ENCODE measurements at places on chromosomes 5 and 9.

DNA sequence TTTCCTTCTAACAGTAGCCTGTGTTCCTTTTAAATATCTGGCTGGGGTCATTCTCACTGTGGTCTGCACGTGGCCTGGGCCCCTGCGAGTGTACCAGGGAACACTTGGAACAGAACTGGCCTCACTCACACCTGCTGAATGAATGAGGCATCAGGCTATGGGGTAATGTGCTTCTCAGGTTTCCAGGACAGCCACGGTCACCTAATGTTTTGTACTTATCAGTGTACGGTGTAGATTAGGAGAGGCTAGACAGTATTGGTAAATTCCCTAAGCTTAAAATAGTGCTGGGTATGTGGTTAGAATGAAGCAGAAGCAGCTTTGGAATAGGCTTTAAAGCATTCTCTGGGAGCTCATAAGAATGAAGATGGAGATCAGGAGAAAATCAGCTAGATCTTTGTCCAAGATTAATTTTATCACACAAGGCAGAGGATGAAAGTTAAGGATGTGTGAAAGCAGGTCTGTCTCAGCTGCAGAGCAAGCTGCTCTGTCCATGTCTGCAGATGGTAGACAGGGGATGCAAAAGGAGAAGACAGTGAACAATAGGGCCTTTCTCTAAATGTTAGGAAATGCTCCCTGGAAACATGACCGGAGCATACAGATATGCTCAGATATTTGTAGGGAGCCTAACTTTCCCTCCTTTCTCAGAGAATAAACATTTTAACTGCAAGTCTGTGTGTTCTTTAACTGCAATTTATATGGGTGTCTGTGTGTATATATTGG, 267.5 kb downstream of the NR3C1 start:
- no peak for DNase-seq

DNA sequence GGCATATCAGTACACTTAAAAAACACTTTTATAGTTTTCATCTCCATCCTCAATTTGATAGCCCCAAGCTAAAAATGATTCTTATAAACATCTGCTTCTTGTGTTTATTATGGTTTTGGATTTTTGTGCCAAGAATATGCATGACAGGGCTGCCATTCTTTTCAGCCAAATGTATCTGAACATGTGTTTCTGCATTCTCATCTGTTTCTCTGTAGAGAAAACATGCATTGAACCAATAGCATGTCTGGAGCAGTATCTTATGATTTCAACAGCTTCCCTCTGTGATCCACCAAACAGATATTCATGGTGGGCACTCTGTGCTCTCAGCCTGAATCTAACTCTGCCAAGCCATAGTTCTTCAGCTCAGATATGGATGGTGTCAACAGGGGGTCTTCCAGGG, 99.3 kb upstream of the ERCC6L2 start:
- DNase-seq, result no peak

- no peak for DNase-seq
Observed at GRCh38 chr5:169415371-169415770, 114.4 kb upstream of the SLIT3 start.

GRCh38 chr5:18882154-18882553, 1105.8 kb downstream of the CDH18 start:
- DNase-seq, result no peak

- DNase-seq, result no peak
Observed at GRCh38 chr5:67516948-67517565, 320.5 kb upstream of the CD180 start.

- no peak for DNase-seq
Observed at GRCh38 chr5:157732130-157732514, 902 bp downstream of the THG1L start.

DNA sequence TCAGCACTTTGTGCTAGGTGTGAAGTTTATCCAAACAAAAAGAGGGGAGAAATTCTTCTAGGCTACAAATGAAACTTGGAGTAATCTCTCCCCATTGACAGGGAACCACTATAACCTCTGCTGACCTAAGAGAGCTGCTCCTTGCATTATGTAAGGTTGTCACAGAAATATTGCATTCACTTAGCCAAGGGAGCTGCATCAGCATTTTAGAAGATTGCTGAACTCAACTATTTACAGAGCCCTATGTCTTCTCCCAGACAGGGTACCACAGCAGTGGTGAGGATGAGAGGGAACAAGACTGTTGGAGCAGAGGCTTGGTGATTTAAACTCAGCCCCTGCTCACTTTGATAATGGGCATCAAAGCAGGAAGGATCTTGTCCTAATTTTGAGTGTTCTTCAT, 362.0 kb downstream of the TMEM38B start:
- DNase-seq, result no peak

DNA sequence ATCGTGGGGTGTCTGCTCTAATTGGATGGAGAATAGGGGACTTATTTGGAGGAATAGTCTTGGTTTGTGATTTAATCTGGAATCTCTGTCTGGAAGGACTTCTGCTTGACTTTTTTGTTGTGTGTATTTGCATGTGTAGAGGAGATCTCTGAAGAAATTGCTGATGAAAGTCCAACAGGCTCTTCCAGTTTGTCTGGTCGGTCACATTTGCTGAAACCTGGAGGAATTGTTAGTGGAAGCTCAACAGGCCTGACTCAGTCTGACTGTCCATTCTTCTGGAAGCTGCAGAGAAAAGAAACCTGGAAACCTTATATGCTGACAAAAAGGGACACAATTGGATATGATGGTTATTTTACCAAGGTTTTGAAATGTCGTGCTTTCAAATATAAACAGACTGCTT, 33.4 kb upstream of the TENT2 start:
- no peak for DNase-seq

DNA sequence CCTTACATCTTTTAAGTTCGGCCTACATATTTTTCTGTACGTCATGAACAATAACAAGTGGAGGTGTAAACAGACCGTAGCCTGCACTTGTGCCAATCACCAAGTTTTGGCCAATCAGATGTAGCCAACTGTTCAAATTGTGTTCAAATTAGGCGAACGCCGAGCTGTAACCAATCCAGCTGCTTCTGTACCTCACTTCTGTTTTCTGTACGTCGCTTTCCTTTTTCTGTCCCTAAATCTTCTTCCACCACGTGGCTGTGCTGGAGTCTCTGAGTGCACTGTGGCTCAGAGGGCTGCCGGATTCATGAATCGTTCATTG, 26.4 kb downstream of the TRIM14 start:
- no peak for DNase-seq

- no peak for DNase-seq
Observed at GRCh38 chr5:59785676-59786333, 107.7 kb downstream of the PDE4D start.

DNA sequence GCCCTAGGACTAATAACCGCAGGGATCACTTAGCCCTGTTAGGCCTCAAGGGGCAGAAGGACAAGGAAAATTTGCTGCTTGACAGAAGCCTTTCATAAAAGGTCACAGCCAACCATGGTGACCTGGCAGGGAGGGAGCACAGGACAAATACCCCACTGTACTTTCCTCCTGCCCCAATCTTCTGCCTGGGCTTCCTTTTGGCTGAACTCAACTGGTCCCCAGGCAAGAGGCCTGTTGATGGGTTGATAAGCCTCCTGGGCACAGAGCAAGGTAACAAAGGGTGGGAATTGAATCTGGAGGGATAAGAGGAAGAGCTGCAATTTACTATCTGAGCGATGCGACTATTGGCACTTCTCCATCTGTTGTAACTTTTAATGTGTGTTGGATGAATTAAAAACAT, 392.9 kb downstream of the RASEF start:
- no peak for DNase-seq

DNA sequence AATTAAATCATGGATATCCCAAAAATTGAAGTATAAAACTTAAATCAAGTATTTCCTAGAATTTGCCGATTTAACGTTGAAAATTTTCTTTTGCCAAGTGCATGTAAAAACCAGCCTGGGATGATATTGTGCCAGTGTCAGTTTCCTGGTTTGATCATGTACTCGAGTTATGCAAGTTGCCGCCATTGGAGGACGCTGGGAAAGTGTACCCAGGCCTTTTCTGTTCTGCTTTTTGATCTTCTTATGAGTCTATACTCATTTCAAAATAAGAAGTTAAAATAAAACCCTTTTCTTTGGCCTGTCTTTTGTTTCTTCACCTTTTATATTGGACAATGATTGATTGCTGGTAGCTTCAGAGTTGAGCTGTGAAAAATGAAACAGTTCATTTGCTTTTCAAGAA, 93.1 kb upstream of the NFIL3 start:
- DNase-seq, result no peak

- DNase-seq, result peak; percentile 100
Observed at GRCh38 chr9:131530920-131531832, at the start of gene UCK1. TSS of gene UCK1 (minus strand) at chr9:131531263. CDS start at chr9:131531174, 89 bp downstream.

DNA sequence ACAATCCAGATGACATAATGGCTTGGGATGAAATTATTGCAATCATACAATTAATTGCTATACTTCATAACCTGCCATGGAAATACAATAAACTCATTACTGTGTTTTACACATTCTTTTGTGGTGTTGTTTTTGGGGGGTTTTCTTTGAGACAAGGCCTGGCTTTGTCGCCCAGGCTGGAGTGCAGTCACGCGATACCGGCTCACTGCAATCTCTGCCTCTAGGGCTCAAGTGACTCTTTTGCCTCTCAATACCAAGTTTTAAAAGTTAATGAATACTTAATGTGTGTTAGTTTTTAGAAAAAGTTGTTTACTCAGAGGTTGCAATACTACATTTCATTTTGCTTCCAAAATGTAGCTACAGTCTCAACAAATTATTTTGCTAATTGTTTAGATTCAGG, 598.4 kb downstream of the CHSY3 start:
- DNase-seq, result no peak

GRCh38 chr5:612498-613424, 621 bp downstream of the CEP72 start:
- no peak for DNase-seq

GRCh38 chr9:37229882-37230482, 109.6 kb downstream of the ZCCHC7 start:
- no peak for DNase-seq

- DNase-seq, result no peak
Observed at GRCh38 chr9:36489453-36489852, 83.2 kb upstream of the MELK start.

- DNase-seq, result no peak
Observed at GRCh38 chr5:92559781-92560180, 1021.2 kb downstream of the NR2F1-AS1 start.

- no peak for DNase-seq
Observed at GRCh38 chr5:134545070-134545868, 19.8 kb downstream of the JADE2 start.

- peak; percentile 40 for DNase-seq
Observed at GRCh38 chr9:90870621-90871326, 69.2 kb downstream of the SYK start.

DNA sequence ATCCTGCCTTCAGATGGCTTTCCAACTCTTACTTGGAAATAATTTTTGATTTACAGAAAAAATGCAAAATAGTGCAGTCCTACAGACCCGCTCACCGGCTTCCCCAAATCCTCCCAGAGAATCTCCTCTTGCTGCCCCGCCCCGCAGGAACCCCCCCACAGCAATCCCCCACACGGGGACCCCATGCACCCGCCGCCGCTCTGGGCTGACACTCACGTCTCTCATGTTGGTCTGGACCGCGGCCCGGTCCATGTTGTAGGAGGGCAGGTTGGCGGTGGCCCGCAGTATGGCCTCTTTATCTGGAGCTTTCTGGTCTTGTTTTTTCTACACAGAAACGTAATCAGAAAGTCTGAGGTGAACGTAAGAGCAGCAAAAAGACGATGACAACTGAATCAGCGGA, 13.6 kb downstream of the UBAC1 start:
- DNase-seq, result no peak

GRCh38 chr9:100222674-100223073, 123.6 kb downstream of the INVS start:
- DNase-seq, result peak; percentile 24

GRCh38 chr9:13898957-13899356, 415.0 kb downstream of the NFIB start:
- no peak for DNase-seq

GRCh38 chr5:127002390-127002789, 28.0 kb downstream of the MARCHF3 start:
- no peak for DNase-seq

- DNase-seq, result peak; percentile 60
Observed at GRCh38 chr5:72366324-72366976, 46.3 kb downstream of the PTCD2 start.

GRCh38 chr5:176559683-176560082, 10.5 kb downstream of the CDHR2 start:
- DNase-seq, result no peak

- no peak for DNase-seq
Observed at GRCh38 chr5:32776200-32776599, 65.1 kb downstream of the NPR3 start.

- DNase-seq, result no peak
Observed at GRCh38 chr5:59180515-59180914, 597.6 kb downstream of the RAB3C start.

- DNase-seq, result peak; percentile 55
Observed at GRCh38 chr9:33264003-33264472, 470 bp downstream of the BAG1 start.

All from D341Med (cell line).